Stimulated activated naive CD4-positive, alpha-beta T cell (primary cell): ENCODE measurements at places on chromosomes 7 and 10.

- no peak for DNase-seq
These were observed 270.7 kb upstream of the IGFBP3 start for GRCh38 chr7:46191776-46192175.

DNA sequence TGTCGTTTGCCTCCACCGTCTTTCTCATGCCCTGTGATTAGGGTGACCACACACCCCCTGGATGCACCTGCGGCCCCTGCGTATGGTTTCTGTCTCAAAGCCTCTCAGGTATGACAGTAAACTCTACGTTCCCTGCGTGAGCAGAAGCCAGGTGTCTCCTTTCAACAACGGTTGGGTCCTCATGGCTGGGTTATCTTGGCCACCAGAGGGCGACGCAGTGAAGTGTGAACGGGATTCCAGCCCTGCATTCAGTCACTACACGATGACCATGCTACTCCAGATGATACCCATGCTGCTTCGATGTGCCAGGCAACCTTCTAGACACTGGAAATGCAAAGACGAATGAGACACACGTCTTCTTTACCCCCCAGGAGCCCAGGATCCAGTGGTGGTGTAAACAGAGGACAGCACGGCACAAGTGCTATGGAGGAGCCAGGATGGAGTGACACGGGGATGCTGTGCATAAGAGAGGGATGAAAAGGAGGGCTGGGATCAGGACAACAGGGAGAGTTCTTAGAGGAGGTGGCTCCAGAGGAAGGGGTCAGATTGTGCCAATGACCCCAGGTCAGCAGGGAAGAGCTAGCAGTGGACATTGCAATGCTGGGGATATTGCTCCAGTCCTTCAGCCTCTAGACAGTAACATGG, 228.1 kb upstream of the PFKP start:
- no peak for DNase-seq

GRCh38 chr7:50706469-50706937, 76.2 kb downstream of the GRB10 start:
- DNase-seq, result no peak

GRCh38 chr10:74514322-74514721, 312.1 kb upstream of the KAT6B start:
- no peak for DNase-seq
